ENCODE measurements at places on chromosomes 4 and X.

- no peak for DNase-seq
These were observed 16.6 kb downstream of the CLCN4 start for GRCh38 chrX:10173331-10173900.

GRCh38 chr4:185792384-185793115, 19.4 kb downstream of the SORBS2 start:
- DNase-seq: no peak

GRCh38 chr4:26050212-26050643, 136.2 kb downstream of the SMIM20 start:
- no peak for DNase-seq

- no peak for DNase-seq
These were observed 81.2 kb downstream of the LIMCH1 start for GRCh38 chr4:41619161-41619560.

GRCh38 chr4:90121676-90122354, 5.4 kb upstream of the CCSER1 start:
- DNase-seq: no peak

DNA sequence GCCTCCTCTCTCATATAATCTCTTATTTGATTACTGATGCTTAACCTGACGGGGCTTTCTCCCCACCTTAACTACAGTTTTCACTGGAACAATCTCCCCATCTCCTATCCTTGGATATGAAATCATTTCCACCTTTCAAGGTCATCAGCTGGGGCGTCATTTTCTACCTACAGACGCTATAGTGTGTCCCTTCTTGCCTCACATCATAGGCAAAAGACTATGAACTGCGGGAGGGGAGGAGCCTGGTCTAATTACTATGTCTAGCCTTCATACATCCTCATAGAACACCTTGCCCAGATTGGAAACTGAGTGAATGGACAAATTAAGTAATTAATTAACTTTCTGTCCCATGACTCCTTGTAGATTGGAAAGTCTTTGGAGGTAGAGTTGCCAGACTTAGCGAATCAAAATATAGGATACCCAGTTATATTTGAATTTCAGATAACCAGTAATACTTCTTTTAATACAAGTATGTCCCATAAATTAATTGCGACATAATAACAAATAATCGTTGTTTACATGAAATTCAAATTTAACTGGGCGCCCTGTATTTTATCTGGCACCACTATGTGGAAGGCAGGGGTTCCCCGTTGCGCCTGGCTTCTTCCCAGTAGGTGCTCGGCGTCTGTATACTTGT, 752 bp upstream of the ATP6AP2 start:
- no peak for DNase-seq

DNA sequence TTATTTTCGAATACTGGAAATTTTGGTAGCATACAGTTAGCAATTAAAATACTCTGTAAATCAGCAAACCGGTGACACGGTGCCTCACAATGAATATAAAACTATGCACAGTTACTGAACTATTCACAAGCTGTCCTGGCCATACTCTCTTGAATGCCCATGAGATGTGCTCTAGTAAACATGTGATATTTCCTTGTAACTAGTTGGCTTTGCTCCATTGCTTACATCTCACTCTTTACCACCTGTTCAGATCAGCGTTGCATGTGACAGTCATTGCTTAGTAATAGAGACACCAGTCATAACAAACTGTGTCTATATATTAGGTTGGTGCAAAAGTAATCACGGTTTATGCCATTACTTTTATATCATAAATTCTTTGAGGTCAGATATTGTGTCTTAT, 897.9 kb upstream of the FTHL17 start:
- no peak for DNase-seq

GRCh38 chr4:87103691-87104187, 116.7 kb downstream of the KLHL8 start:
- DNase-seq: no peak

DNA sequence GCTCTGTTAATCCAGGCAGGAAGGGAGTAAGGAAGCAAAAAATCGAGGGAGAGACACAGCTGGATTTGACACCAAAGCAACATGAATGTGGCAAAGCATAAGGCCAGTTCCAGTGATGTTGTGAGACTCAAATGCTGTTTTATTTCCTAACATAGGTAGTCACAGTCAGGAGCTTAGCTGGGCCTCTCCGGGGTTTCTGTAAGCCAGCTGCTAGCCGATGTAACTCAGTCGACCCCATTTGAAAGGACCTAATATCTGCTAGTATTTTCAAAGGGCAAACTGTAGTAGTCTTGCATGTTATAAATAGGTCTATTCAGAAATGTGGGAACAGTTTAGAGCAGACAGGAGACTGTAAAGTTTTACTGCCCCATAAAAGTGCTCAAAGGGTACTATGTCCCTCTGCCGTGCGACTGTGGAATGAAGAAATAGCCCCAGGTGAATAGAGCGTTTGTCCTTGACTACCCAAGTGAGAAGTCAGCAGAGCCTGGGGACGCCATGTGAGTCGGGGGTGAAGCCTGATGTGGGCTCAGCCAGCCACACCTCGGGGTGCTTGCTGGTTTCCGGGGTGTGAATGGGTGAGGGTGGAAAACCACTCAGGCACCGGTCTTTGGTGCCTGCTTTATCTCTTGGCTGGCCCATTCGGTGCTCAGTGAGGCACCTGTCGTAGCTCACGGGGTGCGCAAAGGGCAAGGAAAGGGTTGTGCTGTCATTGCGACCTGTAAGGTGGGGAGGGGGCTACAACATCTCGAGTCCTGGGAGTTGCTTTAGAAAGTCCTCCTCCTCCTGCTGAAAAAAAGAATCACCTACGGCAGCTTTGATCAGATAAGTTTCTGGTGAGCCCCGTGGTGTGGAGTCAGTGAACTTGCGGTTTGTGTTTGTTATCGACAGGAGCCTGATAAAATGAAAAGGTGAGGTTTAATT, 745 bp downstream of the TRIM2 start:
- no peak for DNase-seq

DNA sequence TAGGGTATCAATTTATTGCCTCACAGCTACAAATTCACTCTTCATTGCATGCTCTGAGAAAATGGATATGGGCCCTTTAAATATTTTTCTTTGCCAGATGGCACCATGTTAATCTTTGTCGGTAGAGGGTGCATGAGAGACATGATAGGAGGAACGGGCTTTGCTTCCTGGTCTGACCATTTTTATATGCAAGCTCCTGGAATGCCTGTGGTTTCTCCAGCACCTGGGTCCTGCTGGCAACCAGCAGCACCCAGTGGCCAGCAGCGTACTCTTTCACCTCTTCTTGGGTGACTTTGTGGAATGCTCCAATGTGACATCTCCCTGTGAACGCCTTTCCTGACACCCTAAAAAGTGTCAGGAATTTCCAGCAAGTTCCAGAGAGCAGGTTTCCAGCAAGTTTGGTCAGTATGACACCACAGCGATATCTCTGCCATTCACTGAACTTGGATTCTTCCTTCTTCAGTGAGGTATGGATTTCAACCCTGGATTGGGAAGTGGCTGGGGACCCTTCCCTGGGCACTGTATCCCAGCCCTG, 140.3 kb upstream of the PGRMC2 start:
- no peak for DNase-seq

GRCh38 chr4:53424280-53424679, 46.8 kb downstream of the FIP1L1 start:
- no peak for DNase-seq

- no peak for DNase-seq
These were observed 165.5 kb upstream of the SLIT2 start for GRCh38 chr4:20086067-20086798.

DNA sequence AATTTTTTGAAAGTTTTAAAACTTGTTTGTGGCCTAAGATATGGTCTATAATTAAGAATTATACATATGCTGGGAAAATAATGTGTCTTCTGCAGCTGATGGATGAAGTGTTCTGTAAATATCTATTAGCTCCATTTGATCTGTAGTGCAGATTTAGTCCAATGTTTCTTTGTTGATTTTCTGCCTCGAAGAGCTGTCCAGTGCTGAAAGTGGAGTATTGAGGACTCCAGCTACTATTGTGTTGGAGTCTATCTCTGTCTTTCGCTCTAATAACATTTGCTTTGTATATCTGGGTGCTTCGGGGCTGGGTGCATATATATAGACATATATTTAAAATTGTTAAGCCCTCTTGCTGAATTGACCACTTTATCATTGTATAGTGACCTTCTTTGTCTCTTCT, 2127.3 kb downstream of the PCDH7 start:
- DNase-seq: no peak

DNA sequence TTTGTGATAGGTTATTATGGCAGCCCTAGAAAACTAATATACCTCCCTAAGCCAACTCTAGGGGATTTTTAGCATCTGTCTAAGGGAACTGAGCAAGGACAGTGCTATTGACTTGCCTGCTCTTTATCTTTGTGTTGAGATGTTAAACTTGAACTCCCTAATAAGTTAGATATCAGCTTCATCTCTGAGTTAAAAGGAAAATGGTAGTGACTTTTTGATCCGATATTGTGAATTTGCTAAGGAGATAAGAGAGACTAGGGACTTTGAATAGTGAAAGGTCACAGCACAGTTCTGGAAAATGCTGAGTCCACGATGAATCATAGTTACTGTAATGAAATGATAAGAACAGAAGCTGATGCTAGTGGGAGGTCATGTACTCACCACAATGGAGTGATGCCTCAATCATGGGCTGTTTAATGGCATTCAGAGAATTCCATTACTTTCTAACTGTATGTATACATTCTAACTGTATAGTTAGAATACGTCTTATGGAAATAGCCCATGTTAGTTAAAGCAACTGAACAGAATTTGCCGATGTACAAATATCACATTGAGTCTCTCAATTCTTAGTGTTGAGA, 147.2 kb downstream of the GLRA3 start:
- DNase-seq: no peak

- DNase-seq: no peak
These were observed 349.2 kb upstream of the NOCT start for GRCh38 chr4:138666366-138666765.

DNA sequence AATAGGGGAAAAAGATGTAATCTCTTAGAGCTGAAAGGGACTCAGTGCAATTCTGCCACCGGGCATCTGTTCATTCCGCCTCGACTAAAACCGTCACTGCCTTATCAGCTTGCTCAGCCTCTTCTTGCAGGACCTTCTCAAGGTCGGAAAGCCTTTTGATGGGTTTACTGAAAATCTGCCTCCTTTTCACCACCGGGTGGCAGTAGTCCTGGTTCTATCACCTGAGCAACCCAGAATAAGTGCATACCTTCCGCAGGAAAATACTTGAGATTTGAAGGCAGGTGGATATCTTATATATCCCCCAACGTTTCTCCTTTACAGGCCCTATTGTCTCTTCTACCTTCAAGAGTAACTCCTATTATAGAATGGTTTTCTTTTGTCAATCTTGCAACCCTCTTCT, 103.4 kb upstream of the PAK3 start:
- no peak for DNase-seq

DNA sequence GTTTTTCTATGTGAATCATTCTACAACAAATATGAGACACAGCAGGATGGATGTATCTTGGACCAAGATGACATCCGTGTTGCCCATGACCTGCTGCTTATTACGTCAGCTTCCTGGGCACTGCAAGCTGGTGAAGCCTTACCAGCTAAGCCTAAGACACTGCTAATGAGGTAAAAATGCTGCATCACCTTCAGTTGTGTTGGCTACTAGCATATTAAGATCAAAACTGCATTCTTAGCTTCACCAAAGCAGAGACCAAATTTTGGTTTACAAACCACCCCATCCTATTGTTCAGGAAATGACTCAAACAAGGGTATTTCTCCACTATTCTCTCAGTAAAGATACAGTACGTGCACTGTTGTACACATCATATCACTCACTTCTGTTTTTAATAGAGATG, 50.3 kb downstream of the MAML3 start:
- no peak for DNase-seq

- no peak for DNase-seq
These were observed 45.7 kb downstream of the KDM6A start for GRCh38 chrX:44918722-44919121.

DNA sequence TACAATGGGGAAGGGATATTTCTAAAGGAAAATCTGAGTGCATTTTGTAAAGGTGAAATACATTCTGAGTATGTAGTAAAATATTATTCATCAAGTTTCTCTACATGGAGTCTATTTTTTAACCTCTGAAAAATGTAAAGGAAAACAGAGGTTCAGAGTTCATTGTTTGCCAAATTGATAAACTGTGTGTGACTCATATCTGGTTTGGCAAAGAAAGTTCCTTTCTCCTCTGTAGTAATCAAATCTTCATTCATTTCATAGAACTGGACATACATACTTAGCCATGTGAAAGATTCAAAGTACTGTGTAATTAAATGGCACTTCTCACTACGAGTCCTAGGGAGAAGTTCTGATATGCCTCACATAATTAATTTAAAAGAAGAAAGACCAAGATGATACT, 61.6 kb downstream of the HPGD start:
- DNase-seq: no peak

DNA sequence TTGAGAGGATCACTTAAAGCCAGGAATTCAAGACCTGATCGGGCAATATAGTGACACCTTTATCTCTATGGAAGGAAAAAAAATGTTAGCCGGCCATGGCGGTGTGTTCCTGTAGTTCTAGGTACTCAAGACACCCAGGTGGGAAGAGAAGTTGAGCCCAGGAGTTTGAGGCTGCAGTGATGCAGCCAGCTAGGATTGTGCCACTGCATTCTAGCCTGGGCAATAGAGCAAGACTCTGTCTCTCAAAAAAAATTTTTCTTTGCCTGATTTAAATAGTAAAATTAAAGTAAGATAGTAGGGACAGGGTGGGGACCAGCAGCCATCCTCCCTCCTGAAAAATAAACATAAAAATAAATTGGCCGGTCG, 16.9 kb upstream of the FAM47E start:
- DNase-seq: no peak

- no peak for DNase-seq
These were observed 5.8 kb upstream of the WDR1 start for GRCh38 chr4:10122236-10122932.

GRCh38 chr4:80507077-80507476, 171.5 kb downstream of the CFAP299 start:
- DNase-seq: no peak

GRCh38 chr4:155930330-155930729, 23.3 kb downstream of the CTSO start:
- no peak for DNase-seq

GRCh38 chrX:56803850-56804681, 75.0 kb downstream of the NBDY start:
- no peak for DNase-seq

DNA sequence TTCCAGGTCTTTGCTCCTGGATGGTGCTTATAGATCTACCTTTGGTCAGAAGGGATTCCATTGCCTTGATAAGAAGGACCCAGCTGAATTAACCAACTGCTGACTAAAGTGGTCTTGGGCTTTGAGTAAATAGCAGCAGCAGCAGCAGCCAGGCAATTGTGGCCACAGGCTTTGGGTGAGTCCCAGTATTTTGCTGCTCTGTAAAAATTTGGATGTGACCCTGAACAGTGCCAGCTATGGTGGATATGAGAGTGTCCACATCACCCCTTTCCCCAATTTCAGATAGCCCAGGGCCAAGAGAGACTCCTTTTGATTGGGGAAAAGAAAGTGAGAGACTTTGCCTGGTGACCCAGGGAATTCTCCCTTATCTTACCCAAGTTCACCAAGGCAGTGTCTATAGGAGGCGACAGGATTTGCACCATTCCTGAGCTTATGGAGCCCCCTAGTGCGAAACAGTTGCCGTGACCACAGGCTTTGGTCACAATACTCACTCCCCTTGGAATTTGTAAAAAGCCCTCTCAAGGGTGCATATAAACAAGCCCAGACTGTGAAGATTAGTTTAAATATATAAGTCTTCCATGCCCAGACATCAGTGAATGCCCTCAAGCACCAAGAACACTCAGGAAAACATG, 518.0 kb downstream of the TMA16 start:
- no peak for DNase-seq

- DNase-seq: no peak
These were observed at the start of gene HHIP for GRCh38 chr4:144645631-144646522. Gene HHIP, plus strand, starts transcription at chr4:144646156. Its CDS starts 520 bp downstream, at chr4:144646676.
